ENCODE measurements at places on chromosomes 6 and 20.

- no peak for DNase-seq
Measured at GRCh38 chr6:157898640-157899039, 75.6 kb downstream of the SNX9 start.

- DNase-seq: no peak
Measured at GRCh38 chr6:65988006-65988405, 281.0 kb upstream of the EYS start.

GRCh38 chr6:11096109-11096508, 2.5 kb downstream of the SMIM13 start:
- peak; percentile 14 for DNase-seq

- DNase-seq: no peak
Measured at GRCh38 chr6:153956808-153957207, 82.2 kb upstream of the OPRM1 start.

GRCh38 chr6:108561742-108562502, 1.2 kb downstream of the FOXO3 start:
- no peak for DNase-seq

DNA sequence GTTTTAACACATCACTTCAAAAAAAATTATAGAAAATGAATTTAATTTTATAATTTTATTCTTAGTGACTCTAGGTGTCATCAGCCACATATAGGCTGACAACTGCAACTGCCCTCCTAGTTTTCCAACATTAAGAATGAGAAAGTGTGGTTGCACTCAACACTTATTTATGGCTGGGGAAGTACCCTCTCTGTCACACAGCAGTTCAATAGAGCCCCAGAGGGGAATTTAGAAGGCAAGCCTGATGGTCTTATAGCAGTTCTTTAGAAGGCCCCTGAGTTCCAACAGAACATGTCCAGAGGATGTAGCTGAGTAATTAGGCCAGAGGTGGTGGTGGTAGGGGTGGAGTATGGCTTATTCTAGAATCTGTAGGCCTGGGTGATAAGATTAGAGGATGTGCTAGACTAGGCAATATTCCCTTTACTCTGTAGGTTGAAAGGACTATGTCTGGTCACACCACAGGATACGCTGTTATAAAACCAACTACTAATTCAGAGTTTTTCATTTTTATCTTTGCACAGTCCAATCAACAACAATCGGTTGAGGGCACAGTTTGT, 226.5 kb upstream of the CITED2 start:
- DNase-seq: no peak

DNA sequence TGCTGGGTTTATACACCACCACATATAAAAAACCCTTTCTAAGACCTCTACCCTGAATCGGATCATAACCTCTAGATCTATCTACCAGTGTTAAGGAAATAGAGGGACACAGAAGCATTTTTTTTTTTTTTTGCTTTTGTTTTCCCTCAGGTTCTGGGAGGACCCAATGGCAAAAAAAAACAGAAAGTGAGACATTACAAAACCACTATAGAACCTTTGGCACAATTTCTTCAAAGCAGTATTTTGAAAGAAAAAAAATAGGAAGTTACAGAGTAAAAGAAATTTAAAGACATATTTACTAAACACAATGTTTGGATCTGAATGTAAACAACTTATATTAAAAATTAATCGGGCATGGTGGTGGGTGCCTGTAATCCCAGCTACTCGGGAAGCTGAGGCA, 1258.7 kb upstream of the GJE1 start:
- no peak for DNase-seq

- DNase-seq: no peak
Measured at GRCh38 chr20:63161176-63161651, 54.7 kb downstream of the YTHDF1 start.

DNA sequence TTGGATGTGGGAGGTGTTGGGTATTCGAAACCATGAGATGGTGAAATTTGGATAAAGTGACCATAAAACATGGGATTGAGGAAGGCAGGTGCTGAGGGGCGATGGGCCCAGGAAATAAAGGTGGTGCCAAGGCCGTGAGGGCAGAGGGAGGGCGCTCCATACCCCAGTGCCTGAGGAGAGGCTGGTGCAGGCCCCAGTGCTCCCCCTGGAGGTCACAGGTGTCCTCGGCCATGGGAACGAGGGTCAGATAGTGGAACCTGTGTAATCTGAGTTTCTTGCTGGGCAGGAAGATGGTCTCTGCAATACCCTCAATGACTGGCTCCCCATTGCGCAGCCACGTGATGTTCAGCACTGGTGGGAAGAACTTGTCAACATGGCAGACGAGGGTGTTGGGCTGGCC, 16.2 kb downstream of the HLA-DPB1 start:
- DNase-seq: peak; percentile 52

Measured in stimulated activated CD4-positive, alpha-beta T cell treated with anti-CD3 and anti-CD28 coated beads, Interleukin-4, amount 100 ng/mL, for 4 hours (primary cell).